ENCODE measurements at places on chromosomes 4 and X.

DNA sequence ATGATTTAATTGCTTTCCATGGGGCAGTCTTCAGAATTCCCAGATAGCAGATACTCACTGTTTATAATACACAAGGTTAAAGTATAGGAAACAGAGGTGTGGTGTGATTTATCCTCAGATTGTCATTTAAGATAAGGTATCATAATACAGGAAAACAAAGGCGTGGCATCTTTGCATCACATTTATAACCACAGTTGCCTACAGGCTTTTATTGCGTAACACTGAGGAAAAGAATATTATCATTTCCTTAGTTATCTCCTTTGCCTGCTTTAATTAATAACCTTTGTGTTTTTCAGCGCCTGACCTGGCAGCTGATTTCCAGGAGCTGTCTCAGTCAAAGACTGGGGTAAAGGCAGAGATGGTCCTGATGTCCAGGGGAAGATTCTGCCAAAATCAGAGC, 68.8 kb downstream of the SSX7 start:
- DNase-seq, result no peak

DNA sequence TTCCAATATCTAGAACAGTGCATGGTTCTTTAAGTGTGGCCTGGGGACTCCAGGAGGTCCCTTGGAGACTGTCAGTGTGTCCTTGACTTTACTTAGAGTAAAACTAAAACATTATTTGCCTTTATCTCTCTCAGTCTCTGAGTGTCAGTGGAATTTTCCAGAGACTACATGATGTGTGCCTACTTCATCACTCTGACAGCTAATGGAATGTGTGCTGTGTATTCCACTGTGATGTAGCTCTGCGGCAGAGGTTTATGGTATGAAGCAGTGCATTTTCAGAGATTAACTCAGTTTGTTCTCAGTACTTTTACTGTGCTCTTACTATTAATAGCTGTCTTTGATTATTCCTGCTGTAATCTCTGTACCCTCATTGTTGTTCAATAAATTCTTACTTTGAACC, 85.6 kb downstream of the MANBA start:
- DNase-seq, result no peak

GRCh38 chrX:39814391-39814790, 283.4 kb downstream of the BCOR start:
- DNase-seq, result no peak

GRCh38 chr4:84481077-84481859, 17.8 kb downstream of the NKX6-1 start:
- no peak for DNase-seq

DNA sequence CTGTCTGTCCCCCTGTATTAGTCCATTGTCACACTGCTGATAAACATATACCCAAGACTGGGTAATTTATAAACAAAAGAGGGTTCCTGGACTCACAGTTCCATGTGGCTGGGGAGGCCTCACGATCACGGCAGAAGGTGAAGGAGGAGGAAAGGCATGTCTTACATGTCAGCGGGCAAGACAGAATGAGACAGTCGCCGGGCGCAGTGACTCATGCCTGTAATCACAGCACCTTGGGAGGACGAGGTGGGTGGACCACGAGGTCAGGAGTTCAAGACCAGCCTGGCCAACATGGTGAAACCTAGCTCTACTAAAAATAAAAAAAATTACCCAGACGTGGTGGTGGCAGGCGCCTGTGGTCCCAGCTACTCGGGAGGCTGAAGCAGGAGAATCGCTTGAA, 24.7 kb downstream of the IL3RA start:
- DNase-seq, result no peak

GRCh38 chr4:15918484-15919129, 19.9 kb downstream of the FGFBP1 start:
- peak; percentile 32 for DNase-seq

- DNase-seq, result no peak
These were observed 508.4 kb upstream of the GALNT7 start for GRCh38 chr4:172660251-172660650.

- DNase-seq, result no peak
These were observed 70.4 kb downstream of the DHRSX start for GRCh38 chrX:2430265-2430825.

- DNase-seq, result no peak
These were observed at the start of gene ODAPH for GRCh38 chr4:75555294-75556164. Gene ODAPH, plus strand, starts transcription at chr4:75556066. Its CDS starts 17 bp downstream, at chr4:75556083.

DNA sequence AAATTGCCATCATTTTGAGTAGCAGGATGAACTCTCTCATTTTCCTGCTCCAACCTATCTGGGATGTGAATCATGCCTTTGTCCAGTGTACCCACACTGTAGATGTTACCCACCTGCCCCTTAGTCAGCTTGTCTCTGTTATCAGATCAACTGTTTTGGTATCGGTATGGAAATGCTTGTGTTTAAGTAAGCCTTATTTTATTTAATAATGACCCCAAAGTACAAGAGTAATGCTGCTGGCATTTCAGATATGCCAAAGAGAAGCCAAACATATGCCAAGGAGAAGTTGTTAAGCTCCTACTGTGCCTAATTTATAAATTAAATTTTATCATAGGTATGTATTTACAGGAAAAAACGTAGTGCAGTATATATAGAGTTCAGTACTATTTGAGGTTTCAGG, 18.6 kb upstream of the RAP1GDS1 start:
- no peak for DNase-seq

GRCh38 chrX:104565791-104566680, at the start of gene IL1RAPL2:
Gene IL1RAPL2, plus strand, starts transcription at chrX:104566199.
- DNase-seq, result peak; percentile 49

- DNase-seq, result no peak
These were observed 654.6 kb upstream of the GALNT7 start for GRCh38 chr4:172514011-172514410.

GRCh38 chr4:77121736-77122240, 35.2 kb upstream of the CCNG2 start:
- DNase-seq, result no peak

DNA sequence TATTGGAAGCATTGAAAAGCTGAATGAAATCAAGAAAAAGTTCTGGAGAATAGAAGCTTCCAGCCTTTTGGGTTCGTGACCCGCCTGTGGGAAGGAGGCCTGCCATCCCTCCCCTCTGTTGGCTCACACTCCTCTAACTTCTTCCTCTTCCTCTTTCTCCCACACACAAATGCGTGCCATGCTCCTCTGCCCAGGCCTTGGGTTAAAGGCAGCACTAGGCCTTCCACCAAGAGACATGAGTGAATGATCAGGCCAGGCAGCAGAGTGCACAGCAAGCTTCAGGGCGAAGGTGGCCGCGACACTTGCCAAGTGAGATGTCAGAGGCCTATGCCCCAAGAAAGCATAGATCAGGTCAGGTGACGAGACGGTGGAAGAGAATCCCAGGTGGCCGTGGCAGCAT, 38.4 kb downstream of the FAM193A start:
- no peak for DNase-seq

DNA sequence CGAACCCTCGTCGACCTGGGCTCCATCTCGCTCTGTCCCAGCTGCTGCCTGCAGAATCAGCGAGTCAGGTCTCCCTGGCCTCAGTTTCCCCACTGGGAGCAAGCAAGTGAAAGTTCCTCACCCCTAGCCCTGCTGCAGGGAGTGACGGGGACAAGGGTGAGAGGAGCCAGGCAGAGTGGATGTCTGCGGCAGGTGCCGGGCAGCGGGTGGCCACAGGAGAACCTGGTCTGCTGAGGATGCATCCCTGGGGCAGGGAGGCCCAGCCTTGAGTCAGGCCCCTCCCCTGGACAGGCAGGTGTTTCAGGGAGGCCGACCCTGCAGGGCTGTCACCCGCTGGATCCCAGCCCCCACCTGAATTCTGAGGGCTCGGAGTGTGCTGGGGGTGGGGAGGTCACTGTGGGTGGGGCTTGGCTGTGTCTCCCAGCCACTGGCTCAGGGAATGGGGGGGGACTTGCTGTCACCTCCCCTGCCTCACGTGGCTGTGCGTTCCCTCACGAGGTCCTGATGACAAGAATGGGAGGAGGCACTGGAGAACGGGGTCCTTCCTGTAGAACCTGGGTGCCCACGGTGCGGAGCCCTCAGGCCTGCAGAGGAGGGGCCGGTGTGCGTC, 33.2 kb downstream of the LRPAP1 start:
- DNase-seq, result no peak

GRCh38 chr4:173535957-173536356, 5.9 kb upstream of the HAND2 start:
- no peak for DNase-seq

GRCh38 chr4:86036736-86037135, 323.1 kb downstream of the MAPK10 start:
- no peak for DNase-seq

- peak; percentile 13 for DNase-seq
These were observed 49.8 kb downstream of the TBCK start for GRCh38 chr4:106266201-106266600.

GRCh38 chr4:24809815-24810405, 14.5 kb downstream of the SOD3 start:
- no peak for DNase-seq

DNA sequence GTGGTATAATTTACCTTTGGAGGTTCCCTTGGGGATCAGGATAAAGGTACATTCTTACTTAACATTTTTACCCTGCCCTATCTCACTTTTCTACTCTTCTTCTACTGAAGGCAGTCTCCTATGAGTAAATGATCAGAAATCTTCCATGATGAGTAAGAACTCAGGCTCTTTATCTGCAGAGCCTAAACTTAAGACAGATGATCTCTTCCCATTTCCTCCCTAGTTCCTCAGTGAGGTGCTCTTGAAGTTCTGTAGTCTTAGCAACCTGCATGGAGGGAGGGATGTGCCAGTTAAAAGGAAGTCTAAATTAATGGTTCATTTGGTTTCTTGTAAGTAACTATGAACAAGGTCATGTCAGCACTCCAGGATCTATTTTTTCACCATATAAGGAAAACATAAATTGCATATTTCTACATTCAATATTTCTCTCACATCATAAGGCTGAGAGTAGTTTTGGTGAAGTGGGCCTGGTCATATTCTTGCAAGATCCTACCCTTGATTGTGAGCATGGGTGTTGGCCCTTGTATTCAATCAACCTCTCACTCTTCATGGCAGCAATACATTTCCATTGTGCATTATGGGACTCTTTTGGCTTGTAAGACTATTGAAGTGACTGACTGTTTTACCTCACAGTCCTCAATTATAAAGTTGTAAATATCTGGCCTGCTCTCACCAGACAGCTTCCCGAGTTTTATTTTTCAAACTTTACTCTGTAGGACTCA, 295.5 kb downstream of the SLC7A11 start:
- DNase-seq, result no peak

DNA sequence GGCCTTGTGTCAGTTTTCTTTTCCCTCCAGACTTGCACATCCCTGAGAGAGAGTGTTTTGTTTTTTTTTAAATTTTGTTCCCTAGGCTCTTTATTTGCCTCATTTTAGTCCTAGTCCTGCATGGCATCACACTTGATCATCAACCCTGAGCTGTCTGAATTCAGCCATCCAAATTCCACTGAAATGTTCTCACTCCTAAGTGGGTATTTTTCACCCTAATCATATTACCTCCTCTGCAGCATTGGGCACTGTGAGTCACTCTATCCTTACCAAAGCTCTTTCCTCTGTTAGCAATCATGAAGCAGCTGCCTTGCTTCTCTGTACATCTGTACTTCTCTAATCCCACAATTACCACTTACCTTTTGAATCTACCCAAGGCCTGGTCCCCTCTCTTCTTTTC, 356.6 kb upstream of the MAGEB2 start:
- no peak for DNase-seq

DNA sequence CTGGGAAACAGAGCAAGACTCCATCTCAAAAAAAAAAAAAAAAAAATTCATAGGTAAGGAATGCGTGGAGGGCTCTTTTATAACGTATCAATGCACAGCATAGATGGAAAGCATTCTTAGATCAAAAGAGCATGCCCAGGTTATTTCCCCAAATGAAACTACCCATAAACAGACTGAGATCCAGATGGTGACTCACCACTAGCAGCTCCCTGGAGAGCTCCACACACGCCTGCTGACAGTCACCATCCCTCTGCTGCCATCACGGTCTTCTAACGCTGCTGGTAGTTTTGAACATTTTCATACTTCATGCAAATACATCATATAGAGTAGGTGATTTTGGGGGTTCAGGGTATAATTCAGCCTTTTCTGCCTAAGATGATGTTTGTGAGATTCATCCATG, 136.9 kb downstream of the ASMT start:
- DNase-seq, result no peak

- DNase-seq, result no peak
These were observed 47.9 kb downstream of the CXCL1 start for GRCh38 chr4:73917081-73917501.

GRCh38 chr4:153747406-153747955, 12.3 kb downstream of the RNF175 start:
- DNase-seq, result no peak

DNA sequence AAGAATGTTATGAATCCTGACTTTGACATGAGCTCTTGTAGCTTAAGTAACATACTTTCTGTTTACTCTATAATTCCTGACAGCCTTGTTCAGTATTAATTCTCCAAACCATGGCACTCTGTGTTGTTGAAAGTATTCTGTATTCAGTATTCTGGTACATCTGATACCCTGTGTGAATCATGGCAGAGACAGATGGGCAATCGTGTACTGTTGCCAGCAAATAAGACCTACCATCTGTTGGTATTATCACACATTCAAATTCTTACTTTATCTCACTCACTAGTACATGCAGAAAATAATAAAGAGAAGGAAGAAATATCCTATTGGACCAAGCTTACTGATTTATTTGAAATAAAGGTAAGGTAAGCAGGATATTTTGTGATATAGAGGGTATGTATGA, 7.9 kb downstream of the MBTPS2 start:
- no peak for DNase-seq

DNA sequence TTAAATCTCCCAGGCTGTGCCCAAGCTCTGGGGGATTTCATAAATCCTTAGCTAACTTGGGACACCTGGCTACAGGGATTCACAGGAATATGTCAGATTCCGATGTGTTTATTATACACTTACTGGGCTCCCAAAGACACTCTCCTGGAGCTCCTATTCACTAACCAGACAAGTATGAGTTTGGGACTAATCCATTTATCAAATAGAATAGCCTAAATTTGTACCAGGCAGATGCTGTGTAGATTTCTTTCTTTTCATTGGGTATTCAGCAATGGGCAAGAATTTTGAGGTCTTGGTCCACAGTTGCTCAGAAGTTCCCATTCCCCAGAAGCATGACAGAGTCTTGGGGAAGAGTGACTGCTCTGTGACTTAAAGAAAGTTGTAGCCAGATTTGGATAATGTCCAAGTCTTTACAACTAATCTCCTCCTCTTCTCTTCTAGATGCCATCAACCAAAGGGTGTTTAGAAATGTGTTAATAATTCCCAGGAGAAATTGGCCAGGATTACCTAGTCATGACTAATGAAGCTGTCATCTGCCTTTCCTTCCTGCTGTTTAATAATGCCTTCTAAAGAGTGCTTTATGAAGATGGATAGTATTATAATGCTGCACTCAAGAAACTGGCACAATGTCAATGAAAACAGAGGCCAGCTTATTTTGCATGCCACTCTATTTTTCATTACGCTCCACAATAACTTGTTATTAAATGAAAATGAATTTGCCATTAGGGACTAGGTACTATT, 120.9 kb downstream of the CHIC2 start:
- no peak for DNase-seq

GRCh38 chr4:40289366-40290188, 45.6 kb upstream of the CHRNA9 start:
- DNase-seq, result no peak

GRCh38 chrX:132165651-132166050, 37.8 kb upstream of the FRMD7 start:
- DNase-seq, result no peak

All from SK-N-SH (cell line).